LHCN-M2 (cell line): ENCODE measurements at places on chromosomes 12 and 14. TPM values are rescaled to one million over a fixed set of nuclear protein-coding genes. Genes with fewer than 3 reads are reported as not detected.

Gene KRT77
- total RNA-seq, result not detected in 2 replicates

Gene CCNK
- 9.4 and 19.8 TPM in 2 replicates for total RNA-seq

DNA sequence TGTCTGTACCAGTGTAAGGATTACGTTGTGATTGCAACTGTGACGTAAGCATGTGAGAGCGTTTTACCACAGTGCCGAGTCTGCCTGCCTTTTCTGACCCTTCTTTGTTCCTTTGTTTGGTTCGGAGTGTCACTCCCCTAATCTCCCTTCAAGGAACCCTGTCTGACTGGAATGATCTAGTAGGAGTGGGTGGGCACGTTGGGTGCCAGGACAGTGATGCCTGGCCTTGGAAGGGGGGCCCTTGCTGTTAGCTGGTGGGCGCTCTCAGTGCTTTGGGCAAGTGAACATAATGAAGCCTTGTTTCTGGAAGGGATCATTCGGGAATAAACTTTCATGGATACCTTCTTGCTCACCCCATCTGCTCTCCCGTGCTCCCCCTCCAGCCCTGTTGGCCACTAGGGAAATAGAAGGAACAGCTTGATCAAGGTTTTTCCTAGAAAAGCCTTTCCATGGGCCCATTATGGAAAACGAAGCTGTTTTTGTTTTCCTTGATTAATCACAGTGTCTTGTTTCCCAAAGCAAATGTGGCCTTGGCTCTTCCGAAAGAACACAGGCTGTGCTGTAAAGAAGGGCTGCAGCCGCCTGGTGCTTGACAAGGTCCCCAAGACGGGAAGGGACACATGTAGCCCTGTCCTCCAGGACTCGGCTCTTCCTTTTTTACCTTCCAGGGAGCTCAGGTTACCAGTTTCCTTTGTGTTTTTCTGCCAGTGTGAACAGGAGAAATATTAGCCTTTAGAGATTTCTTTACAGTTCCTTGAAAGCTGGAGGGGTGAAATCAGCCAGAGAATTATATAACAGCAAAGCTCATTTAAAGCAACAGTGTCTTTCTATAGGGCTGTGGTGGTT, 215.5 kb downstream of the CRADD start:
- no peak for DNase-seq

- DNase-seq, result no peak
These were observed 6.9 kb upstream of the CKAP4 start for GRCh38 chr12:106254724-106255123.
